ENCODE measurements at places on chromosomes 1 and 21.

DNA sequence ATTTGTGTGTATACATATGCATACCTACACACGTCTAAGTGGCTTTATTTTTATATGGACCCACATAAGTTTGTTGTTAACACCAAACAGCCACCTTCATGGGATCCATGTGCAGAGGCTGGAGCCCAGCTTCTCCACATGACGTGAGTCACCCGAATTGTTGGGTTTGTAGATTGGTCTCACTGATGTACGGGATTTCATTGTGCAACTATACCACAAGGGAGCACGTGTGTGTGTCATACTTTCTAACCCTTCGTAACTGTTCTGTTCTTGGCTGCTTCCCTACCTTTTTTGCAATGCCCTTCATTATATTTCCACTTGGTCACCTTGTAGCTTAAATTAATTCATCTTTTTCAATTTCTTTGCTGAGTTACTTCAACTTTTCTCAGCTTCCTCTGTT lies 21.0 kb downstream of the SPRTN start:
- DNase-seq: no peak

DNA sequence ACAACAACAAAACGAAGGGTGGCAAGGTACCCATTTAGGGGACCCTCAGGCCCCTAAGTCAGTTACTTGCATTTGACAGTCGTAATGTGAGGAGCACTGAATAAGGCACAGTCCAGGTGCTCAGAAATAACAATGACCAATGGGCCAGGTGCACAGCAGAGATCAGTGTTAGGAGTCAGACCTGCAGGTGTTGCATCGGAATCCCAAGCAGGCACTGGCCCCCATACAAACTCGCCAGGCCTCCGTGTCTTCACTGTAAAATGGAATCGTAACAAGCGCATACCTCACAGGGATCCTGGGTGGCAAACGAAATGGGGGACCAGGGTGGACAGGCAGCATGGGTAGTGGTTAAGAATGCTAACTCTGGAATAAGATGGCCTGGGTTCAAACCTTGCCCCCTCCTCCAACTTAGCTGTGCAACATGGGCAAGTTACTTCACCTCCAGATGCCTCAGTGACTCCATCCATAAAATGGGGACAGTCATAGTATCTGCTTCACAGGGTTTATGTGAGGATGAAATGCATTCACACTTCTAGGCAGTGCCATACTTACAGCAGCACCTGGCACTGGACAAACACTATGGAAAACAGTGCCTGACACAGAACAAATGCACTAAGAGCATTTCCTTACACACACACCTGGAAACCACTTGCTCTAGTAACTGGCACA lies 20.2 kb downstream of the RCAN1 start:
- no peak for DNase-seq

GRCh38 chr1:159185121-159185520 lies 13.7 kb downstream of the CADM3 start:
- DNase-seq: no peak

- no peak for DNase-seq
These were observed 152.0 kb downstream of the ZSCAN20 start for GRCh38 chr1:33624261-33624990.

DNA sequence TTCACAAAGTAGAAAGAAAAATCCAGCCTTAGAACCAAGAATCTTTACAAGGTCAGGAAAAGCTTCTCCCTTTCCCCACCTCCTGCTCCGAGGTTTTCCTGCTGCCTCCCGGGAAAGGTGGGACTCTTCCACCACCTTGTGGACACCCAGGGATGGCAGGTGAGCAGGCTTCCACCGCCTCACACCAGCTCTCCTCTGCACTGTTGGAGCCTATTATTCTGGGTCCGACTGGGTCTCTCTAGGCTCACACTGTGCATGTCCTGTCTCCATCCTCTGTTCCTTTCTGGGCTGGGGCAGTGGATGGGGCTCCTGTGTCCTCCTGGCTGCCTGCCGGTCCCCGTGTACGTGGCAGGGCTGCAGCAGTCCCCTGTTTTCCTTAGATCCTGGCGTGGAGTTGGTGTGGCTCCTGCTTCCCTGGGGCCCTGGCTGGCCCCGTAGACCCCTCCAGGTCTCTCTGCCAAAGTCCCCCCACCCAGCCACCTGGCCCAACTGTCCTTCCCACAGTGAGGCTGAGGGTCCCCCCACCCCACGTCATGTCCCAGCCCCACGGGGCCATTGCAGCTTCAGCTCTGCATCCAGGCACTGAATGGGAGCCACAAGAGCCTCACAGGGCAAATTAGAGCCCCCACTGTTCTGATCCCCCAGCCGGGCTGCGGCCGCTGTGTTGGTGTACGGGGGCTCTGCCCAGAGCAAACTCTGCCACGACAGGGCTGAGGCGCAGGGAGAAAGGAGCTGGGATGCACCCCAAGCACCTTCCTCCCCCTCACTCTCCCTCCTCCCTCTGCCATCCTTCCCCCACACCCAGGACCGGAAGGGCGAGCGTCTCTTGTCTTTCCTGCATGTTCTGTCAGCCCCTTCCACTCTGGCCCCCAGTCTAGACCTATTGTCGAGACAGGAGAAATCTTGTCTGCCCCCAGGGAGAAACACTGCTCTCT lies 3.3 kb upstream of the SLC45A1 start:
- DNase-seq: peak; percentile 83

DNA sequence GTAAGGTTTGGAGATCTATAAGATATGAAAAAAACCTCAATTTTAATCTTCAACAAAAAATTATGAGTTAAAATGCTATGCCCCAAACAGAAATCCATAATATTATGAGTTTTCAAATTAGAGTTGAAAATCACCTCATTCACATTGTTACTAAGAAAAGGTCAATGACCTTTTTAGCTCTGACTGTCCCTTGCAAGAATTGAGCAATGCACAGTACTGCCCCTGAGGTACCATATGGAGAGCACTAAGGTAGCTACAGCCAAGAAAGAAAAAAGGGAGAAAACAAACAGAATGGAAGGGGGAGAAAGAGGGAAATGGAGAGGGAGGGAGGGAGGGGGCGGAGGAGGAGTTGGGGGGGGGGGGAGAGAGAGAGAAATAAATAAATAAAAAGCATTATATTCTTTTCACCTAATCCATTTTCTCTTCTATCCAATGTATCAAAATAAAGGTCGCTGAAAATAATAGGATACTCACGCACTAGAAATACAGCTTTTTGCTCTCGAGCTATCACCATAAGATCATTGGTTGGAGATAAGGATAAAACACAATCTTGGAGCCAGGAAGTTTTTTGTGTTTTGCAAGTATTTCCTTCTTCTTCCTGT lies 58.8 kb downstream of the RAB3GAP2 start:
- no peak for DNase-seq

GRCh38 chr1:18803851-18804250 lies 55.6 kb downstream of the TAS1R2 start:
- DNase-seq: no peak

GRCh38 chr21:44982558-44983250 lies 42.9 kb downstream of the SLX9 start:
- DNase-seq: no peak

- DNase-seq: no peak
These were observed 54.1 kb upstream of the SLC45A1 start for GRCh38 chr1:8263791-8264190.

DNA sequence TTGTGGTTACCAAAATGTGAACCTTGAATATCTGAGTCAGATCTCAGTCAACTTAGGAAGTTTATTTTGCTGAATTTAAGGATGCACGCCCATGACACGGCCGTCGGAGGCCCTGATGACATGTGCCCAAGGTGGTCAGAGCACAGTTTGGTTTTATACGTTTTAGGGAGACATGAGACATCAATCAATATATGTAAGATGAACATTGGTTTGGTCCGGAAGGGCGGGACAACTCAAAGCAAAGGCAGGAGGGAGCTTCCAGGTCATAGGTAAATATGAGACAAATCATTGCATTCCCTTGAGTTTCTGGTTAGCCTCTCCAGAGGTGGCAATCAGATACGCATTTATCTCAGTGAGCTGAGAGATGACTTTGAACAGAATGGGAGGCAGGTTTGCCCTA lies 1.0 kb upstream of the PRMT2 start:
- no peak for DNase-seq
